Ascending aorta (tissue), 2 donors: ENCODE measurements at places on chromosomes 16 and 17. TPM values are rescaled to one million over a fixed set of nuclear protein-coding genes. Genes with fewer than 3 reads are reported as not detected.

DNA sequence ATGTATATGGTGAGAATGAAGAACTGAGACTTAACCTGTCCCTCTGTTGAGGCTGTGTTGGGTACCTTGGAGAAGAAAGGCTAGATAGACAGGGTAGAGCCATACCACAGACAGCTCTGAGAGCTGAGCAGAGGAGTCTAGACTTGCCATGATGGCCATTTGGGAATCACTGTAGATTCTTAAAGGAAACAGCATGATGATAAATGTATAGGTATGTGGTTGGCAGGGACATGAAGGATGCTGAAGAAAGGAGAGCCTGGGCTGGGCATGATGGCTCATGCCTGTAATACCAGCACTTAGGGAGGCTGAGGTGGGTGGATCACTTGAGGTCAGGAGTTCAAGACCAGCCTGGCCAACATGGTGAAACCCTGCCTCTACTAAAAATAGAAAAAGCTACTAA lies 114.4 kb upstream of the HAS3 start:
- no peak for DNase-seq

GRCh38 chr16:54627616-54628015 lies 303.0 kb upstream of the IRX5 start:
- DNase-seq, result no peak

DNA sequence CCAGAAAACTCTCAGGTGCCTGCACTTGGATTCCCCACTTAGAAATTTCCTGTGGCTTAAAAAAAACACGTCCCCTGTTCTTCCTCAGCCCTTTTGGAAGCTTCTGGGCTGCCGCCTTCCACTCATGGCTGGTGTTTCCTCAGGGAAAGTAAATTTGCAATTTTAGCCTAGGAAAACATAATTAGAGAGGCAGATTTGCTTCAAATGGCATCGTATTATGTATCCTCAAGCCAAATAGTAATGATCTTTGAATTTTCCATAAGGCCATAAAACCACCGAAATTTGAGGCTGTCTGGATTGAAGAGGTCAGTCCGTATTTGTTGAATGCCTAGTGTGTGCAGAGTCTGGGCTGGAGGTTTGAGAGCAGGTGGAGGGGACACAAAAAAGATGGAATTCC lies 17.7 kb downstream of the MGAT5B start:
- no peak for DNase-seq

GRCh38 chr16:58814348-58814801 lies 80.3 kb upstream of the GOT2 start:
- DNase-seq, result no peak

DNA sequence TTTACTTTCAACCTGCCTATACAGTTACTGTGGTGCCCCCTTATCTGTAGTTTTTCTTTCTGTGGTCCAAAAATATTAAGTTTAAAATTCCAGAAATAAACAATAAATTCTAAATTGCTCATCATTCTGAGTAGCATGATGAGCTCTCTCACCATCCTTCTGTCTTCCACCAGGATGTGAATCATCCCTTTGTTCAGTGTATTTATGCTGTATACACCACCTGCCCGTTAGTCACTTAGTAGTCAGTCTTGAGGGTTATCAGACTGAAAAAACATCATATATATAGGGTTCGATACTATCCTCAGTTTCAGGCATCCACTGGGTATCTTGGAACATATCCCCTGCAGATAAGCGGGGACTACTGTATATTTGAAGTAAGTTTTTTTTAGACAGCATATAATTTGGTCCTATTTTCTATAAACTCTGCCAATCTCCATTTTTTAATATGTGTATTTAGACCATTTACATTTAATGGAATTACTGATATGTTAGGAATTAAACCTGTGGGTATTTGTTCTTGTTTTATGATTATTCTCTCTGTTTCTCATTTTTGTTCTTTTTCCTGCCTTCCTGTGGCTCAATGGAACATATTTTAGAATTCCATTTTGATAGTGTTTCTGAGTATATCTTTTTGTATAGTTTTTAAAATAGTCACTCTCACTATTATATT lies 31.0 kb downstream of the TBX21 start:
- DNase-seq, result no peak

DNA sequence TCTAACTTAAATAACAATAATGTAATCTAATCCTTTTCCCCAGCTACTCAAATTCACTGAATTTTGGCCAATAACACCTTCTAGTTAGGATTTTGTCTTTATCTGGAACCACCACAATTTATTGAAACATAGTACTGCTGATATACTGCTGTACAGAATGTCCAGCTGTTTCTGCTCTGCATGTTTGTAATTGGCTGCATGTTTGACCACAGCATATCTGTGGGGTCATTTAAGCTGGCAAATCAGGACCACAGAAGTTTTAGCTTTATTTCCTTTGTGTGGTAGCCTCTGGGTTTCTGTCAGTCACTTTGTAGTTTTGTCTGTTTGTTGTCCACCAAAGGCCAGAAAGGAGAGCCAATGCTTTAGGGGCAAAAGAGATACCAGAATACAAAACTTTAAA lies 22.2 kb upstream of the RAB11FIP4 start:
- no peak for DNase-seq

- no peak for DNase-seq
Measured at GRCh38 chr17:77318021-77318420, 177.3 kb downstream of the SEC14L1 start.

DNA sequence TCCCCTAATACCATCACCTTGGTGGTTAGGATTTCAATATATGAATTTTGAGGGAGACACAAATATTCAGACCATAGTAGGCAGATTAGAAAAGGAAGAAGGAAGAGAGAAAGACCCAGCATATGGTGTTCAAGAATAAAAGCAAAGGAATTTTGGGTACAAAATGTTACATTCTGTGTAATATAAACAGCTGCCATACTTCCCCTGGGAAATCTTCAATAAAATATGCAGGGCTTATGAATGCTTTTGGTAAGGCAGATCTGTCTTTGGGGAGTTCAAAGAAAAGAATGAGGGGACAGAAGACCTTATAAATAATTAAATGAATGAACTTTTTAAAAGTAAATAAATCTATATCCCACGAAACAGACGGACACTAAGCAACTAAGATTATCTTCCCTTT lies 91.9 kb downstream of the USP32 start:
- DNase-seq, result no peak

DNA sequence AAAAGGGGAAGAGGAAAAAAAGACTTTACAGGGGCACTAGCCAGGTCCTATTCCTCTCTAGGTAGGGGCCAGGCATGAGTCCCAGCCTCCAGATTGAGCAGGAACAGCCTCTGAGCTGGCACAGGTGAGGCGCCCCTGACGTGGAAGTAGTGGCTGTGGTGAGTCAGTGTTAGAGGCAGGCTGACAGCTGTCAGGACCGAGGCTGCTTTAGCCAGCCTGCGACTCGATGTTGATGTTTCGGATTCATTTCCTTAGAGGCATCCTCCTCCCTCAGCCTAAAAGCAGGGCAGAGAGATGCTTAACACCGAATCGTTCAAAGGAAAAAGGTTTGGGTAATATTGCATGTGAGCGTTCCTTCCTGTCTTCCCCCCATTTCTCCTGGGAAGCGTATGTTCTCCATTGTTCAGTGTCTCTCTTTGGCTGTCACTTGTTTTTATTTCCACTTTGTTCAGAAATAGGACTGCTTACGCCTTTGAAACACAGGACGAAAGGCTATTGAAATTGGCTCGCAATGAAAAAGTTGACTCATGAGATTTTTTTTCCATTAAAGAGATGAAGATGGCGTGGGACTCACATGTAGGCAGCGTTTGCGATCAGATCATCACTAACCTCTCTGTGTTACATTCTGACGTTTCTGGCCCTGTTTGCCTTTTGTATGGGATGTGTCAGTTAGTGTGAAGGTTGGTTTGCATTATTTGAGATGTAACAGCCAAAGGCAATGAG lies 1.3 kb downstream of the KIAA0513 start:
- peak; percentile 63 for DNase-seq

DNA sequence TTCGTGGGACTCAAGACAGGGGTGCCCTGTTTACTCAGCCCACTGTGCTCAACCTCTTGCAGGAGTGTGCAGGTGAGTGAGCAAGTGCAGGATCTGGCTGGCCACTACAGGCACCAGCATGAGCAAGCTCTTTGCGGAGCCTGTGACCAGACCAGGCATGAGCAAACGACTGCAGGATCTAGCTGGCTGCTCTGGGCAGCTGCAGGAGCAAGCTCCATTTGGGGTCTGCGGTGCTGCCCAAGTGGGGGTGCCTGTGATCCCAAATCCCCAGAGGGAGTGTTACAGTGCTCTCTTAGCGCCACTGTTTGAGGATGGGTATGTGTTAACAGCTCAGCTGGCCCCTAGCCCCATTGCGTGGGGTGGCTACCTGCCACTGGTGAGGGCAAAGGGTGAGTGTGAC lies 2.4 kb downstream of the USP6 start:
- DNase-seq, result no peak

- DNase-seq, result no peak
Measured at GRCh38 chr17:49490276-49490675, 4.8 kb upstream of the NGFR start.

- DNase-seq, result no peak
Measured at GRCh38 chr16:17459903-17460521, 10.7 kb downstream of the XYLT1 start.

GRCh38 chr16:3175157-3176093 lies 12.6 kb upstream of the OR1F1 start:
- no peak for DNase-seq

- no peak for DNase-seq
Measured at GRCh38 chr17:73519714-73520368, 124.4 kb downstream of the SDK2 start.

DNA sequence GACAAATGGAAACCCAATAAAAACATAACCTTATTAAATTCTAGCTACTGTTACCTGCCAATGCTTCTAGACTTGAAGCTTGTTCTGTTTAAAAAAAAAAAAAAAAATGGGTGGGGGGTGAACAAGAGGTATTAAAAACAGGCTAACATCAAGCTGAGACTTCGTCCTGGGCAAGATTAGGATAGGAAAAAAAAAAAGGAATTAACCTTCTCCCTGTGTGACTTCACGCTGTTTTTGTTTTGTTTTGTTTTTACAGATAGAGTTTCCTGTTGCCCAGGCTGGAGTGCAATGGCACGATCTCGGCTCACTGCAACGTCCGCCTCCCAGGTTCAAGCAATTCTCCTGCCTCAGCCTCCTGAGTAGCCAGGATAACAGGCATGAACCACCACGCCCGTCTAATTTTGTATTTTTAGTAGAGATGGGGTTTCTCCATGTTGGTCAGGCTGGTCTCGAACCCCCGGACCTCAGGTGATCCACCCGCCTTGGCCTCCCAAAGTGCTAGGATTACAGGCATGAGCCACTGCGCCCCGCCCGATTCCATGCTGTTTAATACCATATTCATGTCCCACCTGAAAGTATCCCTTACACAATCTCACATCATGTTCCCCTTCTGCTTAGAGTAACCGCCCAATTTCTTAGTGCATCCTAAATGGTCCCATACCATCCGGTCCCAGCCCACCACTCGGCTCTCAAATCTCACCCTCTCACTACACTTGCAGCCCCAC lies 2.2 kb downstream of the USP31 start:
- no peak for DNase-seq

DNA sequence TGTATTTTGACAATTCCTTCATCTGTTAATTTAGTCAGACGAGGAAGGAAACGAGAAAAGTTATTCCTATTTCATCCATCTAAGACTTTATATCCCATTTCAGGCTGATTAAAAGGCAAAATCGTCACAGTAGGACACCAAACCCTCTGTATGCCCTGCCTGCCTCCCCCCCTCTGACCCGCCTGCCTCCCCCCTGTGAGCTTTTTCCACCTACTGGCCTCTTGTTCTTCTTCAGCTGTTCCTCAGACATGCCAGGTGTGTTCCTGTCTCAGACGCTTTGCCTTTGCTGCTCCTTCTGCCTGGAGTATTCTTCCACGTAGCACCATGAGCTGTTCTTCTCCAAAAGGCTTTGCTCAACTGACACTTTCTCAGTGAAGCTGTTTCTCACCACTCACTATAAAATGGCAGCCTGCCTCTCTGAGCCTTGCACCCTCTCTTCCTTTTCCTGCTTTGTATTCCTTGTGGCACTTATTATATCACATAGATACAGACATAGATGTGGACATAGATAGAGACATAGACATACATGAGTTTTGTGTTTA lies 723.4 kb downstream of the MAF start:
- no peak for DNase-seq

- peak; percentile 39 for DNase-seq
Measured at GRCh38 chr16:12078405-12079280, 102.1 kb downstream of the SNX29 start.

The RBFOX1 gene
- total RNA-seq, result not detected

The C1QL1 gene
- not detected for total RNA-seq

The KRT39 gene
- not detected for total RNA-seq

The KRTAP2-1 gene
- not detected for total RNA-seq

The ADAD2 gene
- total RNA-seq, result not detected

The CTRB2 gene
- total RNA-seq, result not detected

The CDH1 gene
- total RNA-seq, result not detected

The CCL2 gene
- 162 TPM for total RNA-seq
